Bronchial epithelial cell (primary cell): ENCODE measurements at places on chromosomes 1 and 21.
A peak's percentile ranks its signal among the peaks of the same experiment; 100 is the strongest.

DNA sequence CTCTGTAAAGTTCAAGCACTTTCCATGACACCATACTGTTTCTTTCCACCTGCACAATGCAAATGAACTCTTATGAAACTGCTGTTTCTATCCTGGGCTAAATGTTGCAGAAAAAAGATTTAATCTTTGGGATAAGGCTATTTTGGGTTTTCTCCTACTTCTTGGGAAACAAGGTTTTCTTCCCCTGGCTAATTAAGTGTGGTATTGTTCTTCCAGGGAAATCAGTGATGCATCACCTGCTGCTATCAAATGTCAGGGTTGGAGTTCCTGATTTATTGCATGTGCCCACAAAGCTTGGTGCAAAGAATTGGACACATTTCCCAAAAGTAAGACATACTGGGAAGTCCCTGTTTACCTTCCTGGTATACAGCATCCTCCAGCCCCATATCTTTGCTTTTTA, 6.0 kb upstream of the RGS4 start:
- DNase-seq: no peak

DNA sequence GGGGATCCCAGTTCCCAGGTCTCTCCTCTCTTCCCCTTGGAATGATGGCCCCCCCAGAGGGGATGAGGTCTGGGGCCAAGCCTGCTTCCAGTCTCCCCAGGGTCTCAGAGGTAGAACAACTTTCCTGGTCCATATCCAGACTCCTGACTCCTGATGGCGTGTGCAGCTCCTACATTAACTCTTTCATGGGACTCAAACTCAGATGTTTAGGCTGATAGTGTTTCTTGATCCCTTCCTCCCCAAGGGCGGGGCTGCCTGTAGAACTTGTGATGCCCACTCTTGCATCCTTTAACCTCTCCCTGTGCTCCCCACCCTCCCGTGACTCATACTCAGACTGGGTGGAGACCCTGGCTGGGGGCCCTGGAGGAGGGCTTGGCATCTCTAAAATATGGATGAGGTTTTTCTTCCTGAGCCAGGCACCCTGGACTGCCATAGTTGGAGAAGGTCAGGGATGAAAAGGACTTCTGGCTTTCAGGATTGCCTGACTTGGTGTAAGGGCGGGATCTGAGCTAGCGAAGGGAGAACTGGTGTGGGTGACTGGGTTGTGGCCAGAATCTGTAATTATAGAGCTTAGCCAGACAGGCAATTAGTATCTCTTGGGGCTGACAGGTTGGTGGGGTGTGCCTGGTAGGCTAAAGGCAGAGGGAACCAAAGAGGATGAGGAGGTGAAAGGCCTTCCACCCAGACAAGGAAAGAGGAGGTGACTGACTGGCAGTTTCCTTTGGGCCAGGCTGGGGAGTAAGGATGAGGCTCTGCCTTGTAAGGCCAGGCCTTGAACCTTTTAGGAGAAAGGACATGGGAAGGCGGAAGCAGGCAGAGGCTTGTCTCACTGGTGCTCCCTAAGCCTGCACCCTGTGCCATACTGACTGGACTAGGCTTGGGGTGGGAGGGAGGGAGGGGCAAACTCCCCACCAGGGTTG, 1.5 kb downstream of the ATP8B2 start:
- DNase-seq: peak; percentile 46

GRCh38 chr1:96730574-96731298, 9.2 kb downstream of the PTBP2 start:
- DNase-seq: no peak

- DNase-seq: no peak
These were observed 522 bp downstream of the SLC45A1 start for GRCh38 chr1:8318436-8318835.

- DNase-seq: peak; percentile 62
These were observed 24.5 kb downstream of the CLIC6 start for GRCh38 chr21:34693192-34693810.

GRCh38 chr21:15676935-15677334, 52.8 kb upstream of the USP25 start:
- peak; percentile 17 for DNase-seq

DNA sequence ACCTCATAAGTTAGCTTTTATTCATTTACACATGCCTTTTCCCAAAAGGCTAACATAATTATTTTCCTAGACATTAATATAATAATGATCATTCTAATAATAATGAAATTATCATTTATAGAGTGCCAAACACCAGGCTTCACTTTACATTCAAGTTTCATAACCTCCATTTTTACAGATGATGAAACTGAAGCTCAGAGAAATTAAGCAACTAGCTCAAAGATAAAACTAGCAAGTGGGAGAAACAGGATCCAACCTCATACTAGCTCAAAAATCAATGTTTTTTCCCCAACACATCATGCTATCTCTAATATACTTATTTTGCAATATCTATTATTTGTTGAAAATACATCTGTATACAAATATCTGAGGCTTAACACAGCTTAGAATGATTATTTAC, 14.0 kb downstream of the LPGAT1 start:
- DNase-seq: no peak

GRCh38 chr1:214074477-214074876, 86.7 kb downstream of the PROX1 start:
- no peak for DNase-seq

DNA sequence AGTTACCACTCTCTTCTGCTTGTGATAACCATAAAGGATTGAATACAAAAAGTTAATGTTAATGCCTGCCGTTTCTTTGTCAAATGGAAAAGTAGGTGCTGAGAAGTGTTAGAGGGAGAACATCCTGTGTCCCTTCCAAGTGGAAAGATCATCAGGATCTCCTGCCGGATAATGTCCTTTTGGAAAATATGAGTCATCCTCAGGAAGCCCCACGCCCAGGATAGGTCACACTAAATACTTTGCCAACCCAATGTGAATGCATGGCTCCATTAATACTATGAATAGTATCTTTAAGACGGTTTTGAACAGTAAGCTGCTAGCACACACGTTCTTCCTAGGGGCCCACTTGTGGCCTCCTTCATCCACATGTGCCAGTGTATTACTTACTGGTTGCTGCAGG, 279.5 kb downstream of the ZNF326 start:
- DNase-seq: no peak

GRCh38 chr1:216596281-216596862, 126.9 kb downstream of the ESRRG start:
- DNase-seq: no peak

DNA sequence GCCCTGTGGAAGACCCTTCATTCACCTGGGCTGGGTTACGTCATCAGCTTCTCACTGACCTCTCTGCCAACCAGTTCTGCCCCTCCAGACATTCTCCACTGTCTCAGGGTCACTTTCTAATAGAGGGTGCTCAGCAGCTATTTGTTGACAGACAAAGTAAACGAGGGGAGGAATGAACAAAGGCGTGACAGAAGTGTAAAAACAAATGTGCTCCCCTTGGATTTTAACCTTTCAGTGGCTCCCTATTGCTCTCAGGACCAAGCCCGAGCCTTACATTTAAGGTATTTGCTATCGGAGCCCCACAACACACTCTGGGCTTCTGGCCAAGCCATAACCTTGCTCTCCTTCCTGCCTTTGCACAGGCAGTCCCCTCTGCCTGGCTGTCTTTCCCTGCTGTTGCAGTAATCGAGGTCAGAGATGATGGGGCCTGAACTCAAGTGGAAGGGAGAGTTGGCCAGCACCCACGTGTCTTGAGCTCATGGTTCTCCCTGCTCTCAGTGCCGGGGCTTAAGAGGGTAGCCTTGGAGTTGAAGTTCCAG, 9.3 kb upstream of the MARCKSL1 start:
- no peak for DNase-seq

- peak; percentile 52 for DNase-seq
These were observed 108.0 kb upstream of the ADAR start for GRCh38 chr1:154716011-154716410.
